ENCODE measurements at places on chromosomes 3 and 15.

GRCh38 chr3:140187028-140187427 lies 252.0 kb downstream of the CLSTN2 start:
- DNase-seq: no peak

DNA sequence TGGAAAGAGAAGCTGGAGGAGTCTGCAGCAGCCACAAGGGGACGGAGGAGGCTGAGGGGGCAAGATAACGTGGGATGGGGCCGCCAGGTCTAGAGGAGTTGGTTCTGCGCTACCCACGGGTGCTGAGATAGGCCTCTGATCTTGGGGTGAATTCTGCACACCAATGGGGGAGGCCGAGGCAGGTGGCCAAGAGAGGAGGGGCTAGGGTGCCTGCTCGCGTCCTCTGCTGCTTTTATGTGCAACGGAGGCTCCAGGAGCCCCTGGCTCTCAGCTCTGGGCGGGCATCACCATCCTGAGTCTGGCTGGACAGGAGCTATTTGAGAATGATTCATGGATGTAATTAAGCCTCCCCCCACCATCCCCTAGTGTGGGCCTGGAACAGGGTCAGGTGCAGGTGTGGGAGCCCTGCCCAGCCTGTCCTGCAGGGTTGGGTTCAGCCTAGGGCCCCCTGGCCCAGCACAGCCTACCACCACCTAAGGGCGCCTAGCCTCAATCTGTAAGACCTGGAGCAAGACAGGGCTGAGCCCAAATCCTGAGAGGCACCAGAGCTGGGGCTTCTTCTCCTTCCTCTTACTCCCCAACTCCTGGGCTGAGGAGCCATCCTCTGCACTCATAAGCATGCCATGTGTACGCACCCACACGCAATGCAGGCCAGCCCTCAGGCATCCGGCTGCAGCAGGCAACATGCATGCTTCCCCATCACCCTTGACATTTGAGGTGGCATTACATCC lies 32.3 kb upstream of the SEMA3F start:
- no peak for DNase-seq

- DNase-seq: no peak
Measured at GRCh38 chr15:23877502-23878412, 190.7 kb upstream of the NDN start.

DNA sequence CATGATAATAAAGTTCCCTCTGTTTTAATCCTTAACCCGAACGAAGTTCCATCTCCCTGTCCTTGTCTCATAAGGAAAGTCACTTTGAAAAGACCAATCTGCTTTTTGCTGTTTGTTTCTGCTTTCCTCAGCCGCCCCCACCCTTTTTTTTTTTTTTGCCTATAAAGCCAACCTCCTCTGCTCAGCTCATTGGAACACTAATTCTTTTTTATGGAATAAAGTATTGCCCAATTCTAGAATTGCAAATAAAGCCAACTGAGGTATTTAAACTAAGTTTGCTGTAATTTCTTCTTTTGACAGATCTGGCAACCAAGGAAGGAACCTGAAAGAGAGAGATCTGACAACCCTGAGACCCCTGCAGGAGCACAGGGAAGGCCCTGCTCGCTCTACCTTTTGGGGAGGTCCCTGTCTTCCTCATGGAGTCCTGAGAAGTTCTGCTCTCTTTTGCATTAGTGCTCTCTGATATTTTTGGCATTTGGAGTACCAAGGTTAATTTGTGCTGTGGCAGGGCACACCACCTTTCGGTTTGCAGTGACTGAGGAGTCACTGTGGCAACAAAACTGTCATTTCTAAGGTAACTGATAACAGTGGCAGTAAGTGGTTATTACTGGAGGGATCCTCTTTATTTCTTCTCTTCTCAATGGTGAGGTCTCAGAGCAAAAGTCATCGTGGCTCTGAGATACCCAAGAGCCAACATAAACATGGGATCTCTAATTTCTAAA lies 35.2 kb upstream of the TRPM1 start:
- DNase-seq: no peak

GRCh38 chr3:3531476-3531875 lies 267.8 kb upstream of the LRRN1 start:
- DNase-seq: no peak

DNA sequence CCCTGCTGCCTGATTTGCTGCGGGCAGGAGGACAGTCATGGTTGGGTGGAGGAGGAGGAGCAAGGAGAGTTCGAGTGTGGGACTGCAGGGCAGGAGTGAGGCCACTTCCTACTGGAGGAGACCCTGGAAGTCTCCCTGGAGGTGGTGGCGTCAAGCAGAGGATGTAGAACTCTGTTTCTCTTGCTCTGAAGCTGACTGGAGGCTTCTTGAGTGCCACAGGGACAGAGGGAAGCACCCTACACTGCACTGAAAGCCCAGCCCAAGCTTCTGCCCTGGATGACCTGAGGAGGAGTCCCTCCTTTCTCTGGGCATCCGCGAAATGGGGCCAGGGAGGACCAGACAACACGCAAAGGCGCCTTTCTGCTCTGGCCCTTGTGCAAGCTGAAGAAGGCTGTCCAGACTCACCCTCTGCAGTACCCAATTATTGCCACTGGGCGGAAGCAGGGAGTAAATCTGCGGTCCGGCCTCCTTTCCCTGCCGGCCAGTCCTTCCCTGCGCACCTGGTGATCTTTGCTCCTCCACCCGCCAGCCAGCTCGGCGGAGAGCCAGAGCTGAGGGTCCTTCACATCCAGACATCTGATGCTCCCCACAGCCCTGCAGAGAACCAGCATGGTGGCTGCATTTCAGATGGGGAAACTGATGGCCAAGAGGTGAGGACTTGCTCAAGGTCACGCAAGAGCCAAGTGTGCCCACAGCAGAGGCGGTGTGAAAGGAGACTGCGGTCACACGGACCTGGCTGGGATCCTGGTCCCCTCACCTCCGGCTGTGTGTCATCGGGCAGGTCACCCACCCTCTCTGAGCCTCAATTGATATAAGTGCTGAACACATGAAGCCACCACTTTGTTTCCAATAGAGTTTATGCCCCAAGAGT lies 207.1 kb downstream of the TBC1D2B start:
- peak; percentile 62 for DNase-seq
